Activated T-helper 9 cell treated with anti-CD3 and anti-CD28 coated beads, Interleukin-2, amount 50 U/mL, for 16 hours (primary cell): ENCODE measurements at places on chromosomes 6 and 20.

GRCh38 chr6:160995271-160995670 is 3.7 kb downstream of the MAP3K4 start:
- no peak for DNase-seq

- DNase-seq, result no peak
These were observed 201.1 kb downstream of the TFAP2B start for GRCh38 chr6:51019806-51020205.

GRCh38 chr6:133921249-133921859 is 31.7 kb upstream of the TBPL1 start:
- peak; percentile 22 for DNase-seq

DNA sequence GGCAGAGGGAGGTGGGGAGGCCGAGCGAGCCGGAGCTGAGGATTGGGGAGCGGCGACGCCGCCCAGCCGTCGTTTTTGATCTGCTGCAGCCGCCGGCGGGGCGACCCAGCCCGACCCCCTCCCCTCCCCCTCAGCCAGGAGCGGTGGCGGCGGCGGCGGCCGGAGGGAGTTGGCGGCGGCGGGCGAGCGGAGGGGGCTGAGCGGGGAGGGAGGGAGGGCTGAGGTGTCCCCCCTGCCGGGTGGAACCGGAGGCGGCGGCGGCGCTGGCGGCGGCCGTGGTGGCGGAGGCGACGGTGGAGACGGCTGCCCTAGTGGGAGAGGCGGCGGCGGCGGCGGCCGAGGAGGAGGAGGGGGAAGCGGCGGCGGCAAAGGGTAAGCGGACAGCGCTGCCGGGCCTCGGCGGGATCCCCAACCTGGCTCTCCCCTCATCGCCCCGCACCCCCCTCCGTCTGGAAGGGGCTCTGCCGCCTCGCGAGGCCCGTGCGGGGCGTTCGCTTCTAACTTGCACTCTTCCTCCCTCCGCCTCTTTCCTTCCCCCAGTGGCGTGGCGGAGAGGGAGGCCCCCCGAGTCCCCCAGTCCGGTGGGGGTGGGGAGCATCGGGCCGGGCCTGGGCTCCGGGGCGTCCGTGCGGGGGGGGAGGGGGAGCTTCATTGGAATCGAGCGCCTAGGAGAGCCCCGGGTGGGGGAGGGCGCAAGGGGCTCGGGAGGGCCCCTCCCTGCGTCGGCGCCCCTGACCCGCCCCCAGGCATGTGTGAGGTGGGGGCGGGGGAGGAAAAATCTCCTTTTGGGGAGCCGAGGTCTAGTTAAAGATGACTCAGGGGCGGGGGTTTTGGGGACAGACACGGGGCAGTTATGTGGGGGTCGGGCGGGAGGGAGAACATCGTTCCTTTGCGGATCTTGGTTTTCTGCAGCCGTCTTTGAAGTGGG is at the start of gene TAB2:
Gene TAB2 (plus strand): TSS at position 69 of the 928 bp plus-strand sequence. CDS start 52,286 bp downstream, outside the sequence.
- peak; percentile 80 for DNase-seq

DNA sequence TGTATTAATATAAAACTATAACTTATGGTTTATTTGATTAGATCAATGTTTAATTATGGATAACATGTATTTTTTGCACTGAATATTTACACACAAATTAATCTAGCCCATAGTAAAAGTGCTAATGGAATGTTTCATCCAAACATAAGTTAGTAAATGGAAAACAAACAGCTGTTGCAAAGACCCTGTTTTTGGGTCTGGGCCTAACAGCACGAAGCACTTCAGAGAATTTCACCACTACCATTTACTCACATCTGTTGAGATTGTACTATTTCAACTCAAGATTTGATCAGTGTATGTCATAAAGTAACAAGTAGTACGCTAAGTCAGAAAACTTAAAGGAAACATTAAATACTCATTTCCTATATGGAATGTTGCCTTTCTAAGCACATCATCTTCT is 359.6 kb downstream of the LAMA2 start:
- no peak for DNase-seq

DNA sequence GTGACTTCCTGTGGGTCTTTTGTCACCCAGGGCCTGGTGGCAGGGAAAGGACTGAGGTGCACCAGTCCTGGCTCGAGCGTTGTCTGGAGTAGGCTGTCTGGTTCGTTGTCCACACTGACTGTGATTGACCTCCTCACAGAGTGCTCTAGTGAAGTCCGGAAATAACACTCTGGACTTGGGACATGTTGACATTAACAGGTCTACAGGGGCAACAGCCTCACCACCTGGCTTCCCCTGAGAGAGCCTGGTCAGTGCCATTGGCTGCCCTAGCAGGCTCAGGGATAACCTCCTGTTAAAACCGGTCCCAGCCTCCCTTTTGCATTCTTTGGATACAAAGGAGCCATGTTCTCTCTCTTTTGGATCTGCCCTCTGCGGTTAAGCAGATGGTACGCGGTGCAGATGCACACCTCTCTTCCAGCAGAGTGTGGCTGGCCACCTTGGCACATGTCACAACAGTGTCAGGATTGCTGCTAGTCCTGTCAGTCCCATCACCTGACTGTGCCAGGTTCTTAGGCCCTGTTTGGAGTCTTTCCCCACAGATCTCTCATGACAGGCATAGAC is 46.2 kb downstream of the CDS2 start:
- DNase-seq, result no peak

- DNase-seq, result no peak
These were observed 238.8 kb downstream of the PAX1 start for GRCh38 chr20:21944227-21944626.

- no peak for DNase-seq
These were observed 391.8 kb downstream of the ARHGAP18 start for GRCh38 chr6:129317931-129318820.

- no peak for DNase-seq
These were observed 6.7 kb upstream of the TMEM30A start for GRCh38 chr6:75291331-75291730.

GRCh38 chr6:46917002-46917545 is 4.7 kb downstream of the ADGRF5 start:
- DNase-seq, result no peak

GRCh38 chr6:99512033-99512432 is 3.2 kb downstream of the USP45 start:
- no peak for DNase-seq

- peak; percentile 25 for DNase-seq
These were observed 75.4 kb upstream of the ECI2 start for GRCh38 chr6:4210629-4211419.

DNA sequence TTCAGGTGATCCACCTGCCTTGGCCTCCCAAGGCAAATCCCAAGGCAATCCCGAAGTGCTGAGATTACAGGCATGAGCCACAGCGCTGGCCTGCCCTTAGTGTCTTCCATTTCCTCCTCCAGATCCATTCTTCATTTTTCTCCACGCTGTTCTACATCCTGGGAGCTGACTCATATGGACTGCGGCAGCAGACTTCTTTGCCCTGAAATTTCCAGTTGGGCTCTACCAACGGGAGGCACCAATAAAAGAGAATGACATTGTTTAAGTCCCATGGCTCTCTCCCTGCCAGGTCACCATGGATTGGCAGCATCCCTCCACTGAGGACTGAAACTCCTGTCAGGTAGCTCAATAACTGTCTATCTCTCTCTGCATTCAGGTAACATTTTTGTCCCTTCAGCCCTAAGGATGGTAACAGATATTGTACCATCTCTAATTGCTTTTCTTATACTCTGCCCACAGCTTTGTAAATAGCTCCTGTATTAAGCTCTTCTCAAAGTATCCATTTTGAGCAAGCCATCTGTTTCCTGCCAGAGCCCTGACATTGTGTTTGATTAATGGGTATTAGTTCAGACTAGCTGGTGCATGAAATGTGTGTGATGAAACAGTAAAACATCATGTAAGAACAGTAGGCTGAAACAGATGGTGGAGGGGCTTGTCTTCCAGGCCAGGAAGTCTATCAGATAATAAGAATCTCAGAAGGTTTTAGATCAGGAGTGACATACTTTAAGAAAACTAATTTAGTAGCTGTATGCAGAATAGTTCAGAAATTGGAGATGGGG is 3.6 kb downstream of the TBCC start:
- no peak for DNase-seq

DNA sequence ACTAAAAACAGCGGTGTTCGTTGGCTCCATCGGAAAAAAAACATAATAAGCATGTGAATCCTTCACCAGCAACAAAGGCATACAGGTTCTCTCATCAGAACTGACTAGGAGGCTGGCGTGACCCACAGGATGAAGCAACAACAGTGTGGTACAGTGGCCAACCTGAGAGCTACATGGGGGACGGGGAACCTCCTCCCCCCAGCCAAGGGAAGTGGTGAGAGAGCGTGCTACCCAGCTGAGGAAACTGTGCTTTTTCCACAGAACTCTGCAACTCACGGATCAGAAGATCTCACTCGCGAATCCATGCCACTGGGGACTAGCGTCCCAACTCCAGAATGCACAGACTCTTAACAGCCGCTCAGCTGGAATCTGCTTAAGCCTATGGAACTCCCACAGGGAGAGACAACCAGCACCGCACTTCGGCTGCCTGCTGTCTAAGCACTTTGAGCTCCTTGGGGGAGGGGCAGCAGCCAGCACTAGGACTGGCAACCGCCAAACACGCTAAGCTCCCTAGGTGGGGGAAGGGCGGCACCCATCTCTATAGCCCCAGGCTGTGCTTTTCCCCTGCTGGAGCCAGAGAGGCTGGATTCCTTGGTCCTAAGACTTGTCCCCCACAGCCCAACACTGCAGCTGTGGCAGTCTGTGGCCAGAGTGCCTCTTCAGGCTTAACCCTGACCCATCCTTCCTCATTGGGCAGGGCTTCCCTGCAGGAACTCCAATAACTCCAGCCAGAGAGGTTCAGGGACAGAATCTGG is 538.3 kb upstream of the BTBD3 start:
- no peak for DNase-seq

- DNase-seq, result no peak
These were observed 12.3 kb upstream of the HDDC2 start for GRCh38 chr6:125314009-125314581.

- DNase-seq, result peak; percentile 8
These were observed 108.2 kb upstream of the GMDS start for GRCh38 chr6:2353412-2354137.

- no peak for DNase-seq
These were observed 511.0 kb downstream of the CDKAL1 start for GRCh38 chr6:21045135-21045700.
